ENCODE measurements at places on chromosomes 4 and X.

DNA sequence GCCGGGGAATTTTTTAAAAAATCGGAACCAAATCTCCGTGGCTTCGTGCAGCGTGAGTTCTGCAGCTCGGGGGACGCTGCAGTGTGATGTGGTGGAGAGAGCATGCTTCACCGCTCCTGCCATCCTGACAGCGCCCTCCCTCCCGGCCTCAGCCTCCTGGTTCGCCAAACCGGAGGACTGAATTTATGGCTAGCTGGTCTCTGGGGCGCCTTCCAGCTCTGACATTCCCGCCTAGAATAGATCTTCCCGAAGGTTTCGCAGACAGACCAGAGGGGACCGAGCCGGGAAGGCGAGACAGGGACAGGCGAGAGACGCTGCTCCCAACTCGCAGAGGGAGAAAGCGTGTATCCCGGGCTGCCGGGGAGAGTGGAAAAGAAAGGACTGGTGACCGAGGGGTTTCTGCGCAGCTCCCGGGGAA, 25.9 kb downstream of the HOPX start:
- no peak for DNase-seq

DNA sequence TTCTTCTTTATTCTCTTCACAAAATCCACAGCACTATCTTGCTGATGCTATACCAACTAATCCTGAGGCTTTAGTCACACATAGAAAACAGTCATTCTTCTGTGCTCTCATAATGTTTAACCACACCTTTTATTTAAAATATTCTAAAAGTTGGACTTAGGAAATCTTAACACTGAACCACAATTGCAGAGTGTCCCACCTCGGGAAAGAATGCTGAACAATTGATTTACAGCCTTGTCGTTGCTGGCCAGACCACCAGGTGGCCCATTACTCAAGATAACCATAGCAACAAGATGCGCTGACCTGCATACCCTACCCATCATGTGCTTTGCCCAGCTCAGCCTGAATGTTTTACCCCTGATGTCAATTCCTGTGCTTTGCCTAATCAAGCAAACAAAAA, 100.8 kb downstream of the ARSJ start:
- no peak for DNase-seq

DNA sequence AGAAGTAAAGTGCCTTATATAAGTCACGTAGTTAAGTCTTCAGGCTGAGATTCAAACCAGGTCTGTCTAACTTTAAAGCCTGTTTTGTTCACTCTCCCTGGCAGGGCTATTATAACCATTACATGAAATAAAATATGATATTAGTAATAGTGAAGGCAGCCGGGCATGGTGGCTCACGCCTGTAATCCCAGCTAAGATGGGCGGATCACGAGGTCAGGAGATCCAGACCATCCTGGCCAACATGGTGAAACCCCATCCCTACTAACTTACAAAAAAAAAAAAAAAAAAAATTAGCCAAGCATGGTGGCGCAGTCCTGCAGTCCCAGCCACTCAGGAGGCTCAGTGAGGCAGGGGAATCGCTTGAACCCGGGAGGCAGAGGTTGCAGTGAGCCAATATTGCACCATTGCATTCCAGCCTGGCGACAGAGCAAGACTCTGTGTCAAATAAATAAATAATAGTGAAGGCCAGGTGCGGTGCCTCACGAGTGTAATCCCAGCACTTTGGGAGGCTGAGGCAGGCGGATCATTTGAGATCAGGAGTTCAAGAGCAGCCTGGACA, 22.1 kb upstream of the SOWAHD start:
- no peak for DNase-seq

DNA sequence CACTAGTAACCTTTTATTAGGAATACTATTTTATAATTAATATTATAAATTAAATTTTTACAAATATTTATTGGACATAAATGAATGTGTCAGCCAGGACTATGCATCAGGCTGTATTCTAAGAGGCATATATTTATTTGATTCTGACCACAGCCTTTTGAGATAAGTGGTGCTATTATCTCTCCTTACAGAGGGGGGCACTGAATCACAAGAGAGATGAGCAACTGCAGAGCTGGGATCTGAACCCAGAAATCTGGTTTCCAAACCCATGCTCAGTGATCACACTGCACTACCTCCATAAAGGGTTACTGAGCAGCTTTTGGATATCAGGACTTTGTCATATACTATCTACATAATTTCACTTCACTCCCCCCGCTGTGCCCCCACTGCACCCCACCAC, 322.0 kb downstream of the TMA16 start:
- DNase-seq = no peak

- no peak for DNase-seq
These were observed 184.7 kb downstream of the ARHGAP6 start for GRCh38 chrX:11481035-11481434.

DNA sequence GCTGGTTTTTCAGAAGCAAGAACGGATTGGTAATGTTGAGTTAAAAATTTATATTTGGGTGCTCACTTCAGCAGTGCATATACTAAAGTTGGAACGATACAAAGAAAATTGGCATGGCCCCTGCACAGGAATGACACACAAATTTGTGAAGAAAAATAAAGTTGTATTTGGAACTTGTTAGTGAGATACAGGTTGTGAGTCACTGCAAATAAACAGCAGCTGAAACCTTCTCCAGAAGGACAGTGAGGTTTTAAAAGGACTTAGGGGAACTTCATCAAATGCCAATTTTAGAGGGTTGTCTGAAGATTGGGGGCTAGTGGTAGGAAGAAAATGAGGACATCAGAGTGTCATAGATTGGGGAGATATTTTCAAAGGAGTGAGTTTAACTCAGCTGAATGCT, 79.7 kb upstream of the ELOVL6 start:
- DNase-seq = no peak

- no peak for DNase-seq
These were observed 36.8 kb downstream of the LRP2BP start for GRCh38 chr4:185358959-185359358.

DNA sequence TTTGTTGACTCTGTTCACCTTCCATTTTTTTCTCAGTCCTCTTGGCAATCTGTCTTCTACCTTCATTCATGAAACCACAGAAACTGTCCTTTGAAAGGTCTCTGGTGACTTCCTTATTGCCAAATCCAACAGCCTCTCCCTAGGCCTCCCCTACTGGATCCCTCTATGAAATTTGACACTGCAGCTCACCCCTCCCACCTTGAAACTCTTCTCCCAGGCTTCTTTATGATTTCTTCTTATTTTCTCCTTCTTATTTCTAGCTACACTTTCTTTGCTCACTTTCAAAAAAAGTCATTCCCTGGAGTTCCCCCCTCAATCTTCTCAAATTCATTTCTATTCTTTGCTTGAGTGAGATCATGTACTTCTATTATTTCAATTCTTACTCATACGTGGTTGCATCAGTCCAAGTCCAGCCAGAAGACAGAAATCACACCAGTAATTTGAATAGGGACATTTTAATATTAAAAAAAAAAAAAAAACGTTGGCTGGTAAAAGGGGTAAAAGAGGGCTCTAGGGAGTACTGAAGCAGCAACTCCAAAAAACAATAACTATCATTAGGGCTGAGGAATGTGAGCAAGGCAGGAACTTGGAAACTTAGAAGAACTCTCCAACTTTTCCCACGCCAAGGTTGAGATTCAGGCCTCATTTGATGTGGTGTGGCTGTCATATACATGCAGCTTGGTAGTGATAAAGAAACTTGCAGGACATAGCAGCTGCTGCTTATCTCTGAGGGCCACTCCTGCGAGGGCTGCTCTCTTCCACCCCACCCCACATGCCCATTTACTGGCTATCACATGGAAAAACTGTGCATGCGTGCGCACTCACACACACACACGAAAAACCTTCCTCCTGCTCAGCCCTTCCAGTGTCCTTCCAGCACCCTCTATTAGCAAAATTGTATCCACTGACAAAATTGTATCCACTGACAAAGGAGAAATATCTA, 169.8 kb upstream of the GALNT7 start:
- DNase-seq = no peak

DNA sequence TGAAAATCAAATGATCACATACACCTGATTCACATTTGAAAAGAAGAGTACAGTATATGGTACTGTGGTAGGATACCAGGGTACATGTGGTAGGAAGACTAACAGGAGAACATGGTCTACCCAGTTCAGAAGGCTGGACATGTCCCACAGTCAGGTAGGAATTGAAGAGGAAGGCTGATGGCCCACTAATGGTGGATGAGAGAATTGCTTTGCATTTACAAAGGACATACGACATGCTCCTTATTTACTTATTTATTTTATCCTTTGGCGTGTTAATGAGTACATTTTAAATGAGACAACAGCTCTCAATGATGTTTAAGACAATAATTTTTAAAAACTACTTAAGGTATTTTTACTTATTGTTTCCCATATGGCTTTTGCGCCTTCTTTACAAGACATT, 106.7 kb upstream of the BMP2K start:
- no peak for DNase-seq

DNA sequence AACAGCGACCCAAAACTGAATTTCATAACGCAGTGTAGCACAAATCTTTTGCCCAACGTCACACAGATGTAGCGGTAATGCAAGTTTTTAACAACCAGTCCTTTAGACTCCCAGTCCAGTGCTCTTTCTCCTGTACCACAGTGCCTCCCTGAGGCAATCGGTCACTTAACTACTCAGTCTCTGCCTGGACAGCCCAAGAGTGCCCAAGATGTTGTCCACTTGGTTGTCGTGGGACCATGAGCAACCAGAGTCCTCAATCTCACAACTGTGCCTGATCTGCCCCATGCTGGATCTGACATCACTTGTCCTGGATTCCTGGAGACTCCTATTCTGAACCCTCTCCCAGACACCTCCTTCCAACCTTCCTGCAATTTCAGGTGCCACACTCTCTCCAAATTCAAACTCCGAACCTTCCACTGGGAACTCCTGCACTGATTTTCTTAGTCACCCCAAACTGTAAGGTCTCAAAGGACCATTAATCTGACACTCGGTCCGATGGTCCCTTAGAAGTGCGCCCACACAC, 702 bp downstream of the MMGT1 start:
- DNase-seq = no peak

GRCh38 chr4:1097553-1097952, 15.8 kb downstream of the RNF212 start:
- no peak for DNase-seq

DNA sequence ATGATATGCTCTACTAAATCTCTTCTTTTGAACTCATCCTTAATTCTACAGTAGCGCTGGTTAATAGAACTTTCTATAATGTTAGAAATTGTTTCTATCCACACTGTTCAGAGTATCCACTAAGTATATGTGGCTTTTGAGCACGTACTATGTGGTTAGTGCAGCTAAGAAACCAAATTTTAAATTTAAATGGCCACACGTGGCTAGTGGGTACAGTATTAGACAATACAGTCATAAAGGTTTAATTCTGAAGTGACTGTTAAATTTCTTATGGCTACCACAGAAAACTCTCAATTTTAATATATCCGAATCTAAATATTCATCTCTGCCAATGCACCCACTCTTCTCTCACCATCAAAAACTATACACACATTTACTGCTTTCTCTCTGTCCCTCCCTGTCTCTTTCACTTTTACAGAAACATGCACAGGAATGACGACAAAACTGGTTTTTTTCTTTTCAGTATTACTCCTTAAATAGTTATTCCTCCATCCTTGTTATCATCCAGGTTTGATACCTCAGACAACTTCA, 583.9 kb downstream of the KCTD8 start:
- DNase-seq = no peak

DNA sequence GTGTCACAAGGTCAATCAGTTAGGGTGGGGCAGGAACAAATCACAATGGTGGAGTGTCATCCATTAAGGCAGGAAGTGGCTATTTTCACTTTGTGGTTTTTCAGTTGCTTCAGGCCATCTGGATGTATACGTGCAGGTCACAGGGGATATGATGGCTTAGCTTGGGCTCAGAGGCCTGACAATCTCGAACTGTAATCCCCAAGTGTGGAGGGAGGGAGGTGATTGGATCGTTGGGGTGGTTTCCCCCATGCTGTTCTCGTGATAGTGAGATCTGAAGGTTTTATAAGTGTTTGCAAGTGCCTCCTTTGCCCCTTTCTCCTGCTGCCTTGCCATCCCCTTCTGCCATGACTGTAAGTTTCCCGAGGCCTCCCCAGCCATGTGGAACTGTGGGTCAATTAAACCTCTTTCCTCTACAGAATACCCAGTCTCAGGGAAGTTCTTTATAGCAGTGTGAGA, 36.7 kb upstream of the STS start:
- DNase-seq = no peak

GRCh38 chr4:48910511-48910910, 3.9 kb upstream of the OCIAD2 start:
- DNase-seq = no peak

DNA sequence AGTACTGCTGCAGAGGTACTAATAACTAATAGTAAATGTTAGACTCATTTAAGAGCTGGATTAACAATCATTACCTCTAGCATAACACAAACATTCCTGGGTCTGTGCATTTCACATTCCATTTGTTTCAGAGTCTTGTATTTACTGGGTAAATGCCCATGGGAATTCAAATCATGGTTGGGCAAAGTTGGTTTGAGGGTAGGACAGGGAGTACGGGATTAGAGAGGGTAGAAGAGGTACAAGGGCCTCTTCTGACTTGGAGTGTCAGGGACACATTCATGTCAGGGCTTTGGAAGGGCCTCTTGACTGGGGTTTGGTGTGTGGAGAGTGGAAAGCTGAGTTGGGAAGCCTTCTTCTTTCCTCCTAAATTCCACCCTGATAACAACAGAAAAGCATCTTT, 65.9 kb downstream of the WWC2 start:
- no peak for DNase-seq

All from stimulated activated CD4-positive, alpha-beta T cell treated with anti-CD3 and anti-CD28 coated beads, Interleukin-1b, Interleukin-23, amount 100 ng/mL, for 24 hours (primary cell).